ENCODE measurements at places on chromosomes 7 and 10.

DNA sequence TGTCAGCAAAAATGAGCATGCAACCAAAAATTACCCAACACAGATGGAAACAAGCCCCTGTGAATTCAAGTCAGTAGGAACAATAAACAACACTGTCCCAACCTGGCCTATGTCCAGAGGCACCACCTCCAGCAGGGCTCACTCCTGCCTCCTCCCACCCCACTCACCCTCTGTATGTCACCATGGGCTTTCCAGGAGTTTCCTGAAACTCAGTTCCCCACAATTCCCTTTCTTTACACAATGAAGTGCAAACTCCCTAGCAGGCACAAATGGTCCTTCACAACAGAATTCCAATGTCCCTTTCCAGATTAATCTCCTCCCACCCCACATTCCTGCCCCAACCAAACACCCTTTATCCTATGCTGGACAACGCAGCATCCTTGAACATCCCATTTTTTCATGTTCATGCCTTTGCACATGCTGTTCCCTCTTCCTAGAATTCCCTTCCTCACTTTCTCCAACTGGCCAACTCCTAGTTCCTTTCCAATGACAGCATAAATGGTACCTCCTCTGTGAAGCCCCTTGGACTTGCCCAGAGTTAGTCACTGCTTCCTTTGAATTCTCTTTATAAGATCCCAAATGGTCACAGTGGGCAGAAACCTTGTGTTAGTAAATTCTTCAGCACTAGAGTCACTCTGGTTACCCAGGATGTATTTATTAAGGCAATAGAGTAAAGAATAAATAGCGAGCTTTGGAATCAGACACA is 157.5 kb downstream of the SLIT1 start:
- H3K36me3 ChIP-seq: no peaks in the 10 kb centered on the region
- H3K4me1 ChIP-seq: peaks cover 4% of the 10 kb centered on the region
- H3K27me3 ChIP-seq: peaks cover 10% of the 10 kb centered on the region
- H3K27ac ChIP-seq: no peak overlapping the region
- DNase-seq: peak; percentile 4
- no peak overlapping the region for H3K4me3 ChIP-seq

DNA sequence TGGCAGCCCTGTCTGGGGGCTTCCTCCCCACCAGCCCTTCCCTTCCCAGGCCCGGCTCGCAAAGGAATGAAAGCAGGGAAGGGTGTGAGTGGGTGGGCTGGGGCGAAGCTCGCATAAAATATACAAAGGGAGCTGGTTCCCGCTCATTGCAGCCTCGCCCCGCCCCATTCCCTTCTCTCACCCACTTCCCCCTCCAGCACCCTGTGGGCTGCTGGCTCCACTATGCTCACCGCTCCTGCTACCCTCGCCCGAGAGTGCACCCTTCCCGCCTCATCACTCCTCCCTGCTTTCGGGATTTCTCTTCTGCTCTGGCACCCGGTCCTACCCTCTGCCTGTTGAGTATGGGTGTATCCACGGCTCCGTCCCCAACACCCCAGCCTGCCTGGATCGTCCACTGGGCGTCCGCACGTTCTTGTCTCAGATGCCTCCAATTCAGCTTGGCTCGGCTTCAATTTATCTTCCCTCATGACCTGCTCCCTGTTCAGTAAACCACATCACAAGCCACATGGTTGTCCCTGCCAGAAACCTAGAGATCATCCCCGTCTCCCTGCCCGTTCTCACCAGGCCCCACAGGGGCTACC is 14.4 kb upstream of the TTYH3 start:
- no peak overlapping the region for H3K4me3 ChIP-seq
- peaks cover 7% of the 10 kb centered on the region for H3K27me3 ChIP-seq
- DNase-seq: no peak
- H3K36me3 ChIP-seq: no peaks in the 10 kb centered on the region

GRCh38 chr10:113982769-113983168 is 60.9 kb upstream of the ADRB1 start:
- no peak for DNase-seq
- peaks cover 13% of the 10 kb centered on the region for H3K36me3 ChIP-seq
- no peak overlapping the region for H3K4me3 ChIP-seq
- peaks cover 6% of the 10 kb centered on the region for H3K4me1 ChIP-seq
- peaks cover 37% of the 10 kb centered on the region for H3K27me3 ChIP-seq

DNA sequence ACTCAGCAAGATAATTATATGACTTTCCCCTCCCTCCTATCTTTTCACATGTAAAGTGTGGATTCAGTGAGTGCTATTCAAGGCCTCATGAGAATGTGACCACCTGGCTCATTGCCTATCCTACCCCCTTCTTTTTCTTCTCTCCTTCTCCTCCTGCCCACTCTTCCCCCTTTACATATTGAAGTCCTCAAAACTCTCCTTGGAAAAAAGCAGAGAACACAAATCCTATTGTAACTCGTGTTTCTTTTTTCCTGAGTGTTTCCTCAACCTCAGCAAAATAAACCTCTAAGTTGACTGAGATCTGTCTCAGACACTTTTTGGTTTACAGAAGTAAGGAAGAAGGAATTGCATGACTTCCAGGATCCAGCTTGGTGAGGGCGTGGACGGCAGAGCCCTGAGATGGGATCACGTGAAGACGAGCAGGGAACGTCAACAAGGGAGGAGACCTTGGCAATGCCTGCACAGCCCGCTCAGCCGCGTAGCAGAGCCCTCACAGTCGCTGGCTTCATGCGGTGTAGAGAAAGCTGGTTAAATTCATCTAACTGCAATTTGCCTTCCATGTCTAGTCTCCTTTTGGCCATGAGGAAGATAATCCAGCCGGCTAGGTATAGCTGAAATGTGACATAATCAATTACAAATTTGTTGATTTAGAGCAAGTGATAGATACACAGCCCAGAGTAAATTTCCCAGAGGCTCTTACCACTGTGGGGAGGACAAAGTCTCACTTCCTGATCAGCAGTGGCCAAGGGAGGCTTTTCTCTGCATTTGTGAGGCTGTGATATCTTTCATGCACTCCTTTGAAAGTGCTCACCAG is 75.7 kb downstream of the LYZL2 start:
- peaks cover 3% of the 10 kb centered on the region for H3K27me3 ChIP-seq
- H3K4me3 ChIP-seq: no peak overlapping the region
- DNase-seq: no peak

Data from activated naive CD8-positive, alpha-beta T cell treated with anti-CD3 and anti-CD28 coated beads, Interleukin-2, amount 10 ng/mL, durations not matched to agents 7 days and 5 days (primary cell).